ENCODE measurements at places on chromosomes 3 and 15. TPM values are rescaled to one million over a fixed set of nuclear protein-coding genes. Genes with fewer than 3 reads are reported as not detected.
A peak's percentile ranks its signal among the peaks of the same experiment; 100 is the strongest.

DNA sequence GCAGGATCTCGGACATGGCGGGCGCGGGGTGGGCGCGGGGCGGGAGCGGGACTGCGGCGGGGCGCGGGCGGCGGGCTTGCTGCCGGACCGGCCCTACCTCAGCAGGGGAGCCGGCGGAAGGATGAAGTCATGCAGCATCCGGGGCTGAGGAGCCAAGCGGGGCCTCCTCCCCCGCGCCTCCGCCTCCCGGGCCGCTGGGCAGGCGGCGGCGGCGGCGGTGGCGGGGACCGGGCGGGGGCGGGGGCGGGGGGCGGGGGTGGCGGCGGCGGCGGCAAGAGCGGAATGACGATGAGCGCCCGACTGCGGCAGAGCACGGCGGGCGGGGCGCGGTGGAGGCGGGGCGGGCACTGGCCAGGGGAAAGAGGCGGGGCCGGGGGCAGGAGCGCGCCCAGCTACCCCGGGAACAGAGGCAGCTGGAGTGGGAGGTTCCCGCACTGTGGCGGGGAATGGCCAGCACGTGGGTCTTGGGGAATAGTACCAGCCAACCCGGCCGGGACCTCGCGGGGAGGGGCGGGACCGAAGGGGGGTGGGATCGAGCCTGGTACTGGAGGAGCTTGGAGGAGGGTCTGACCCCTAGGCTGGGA, at the start of gene CAMK2N2:
TSS of gene CAMK2N2 (minus strand) at position 284 of the 584 bp plus-strand sequence. CDS start at position 16, 268 bp downstream.
- DNase-seq: peak; percentile 66
- peak within 1 kb of the TSS; percentile 58 for H3K4me3 ChIP-seq
- peaks cover 11% of the 10 kb centered on the region for H3K27me3 ChIP-seq
- H3K27ac ChIP-seq: no peak within 1 kb of the TSS
- peaks cover 18% of the 10 kb centered on the region for H3K4me1 ChIP-seq

THAP10 gene
- total RNA-seq: 1.7 TPM

LRRC2 gene
- 160 TPM for total RNA-seq

DNA sequence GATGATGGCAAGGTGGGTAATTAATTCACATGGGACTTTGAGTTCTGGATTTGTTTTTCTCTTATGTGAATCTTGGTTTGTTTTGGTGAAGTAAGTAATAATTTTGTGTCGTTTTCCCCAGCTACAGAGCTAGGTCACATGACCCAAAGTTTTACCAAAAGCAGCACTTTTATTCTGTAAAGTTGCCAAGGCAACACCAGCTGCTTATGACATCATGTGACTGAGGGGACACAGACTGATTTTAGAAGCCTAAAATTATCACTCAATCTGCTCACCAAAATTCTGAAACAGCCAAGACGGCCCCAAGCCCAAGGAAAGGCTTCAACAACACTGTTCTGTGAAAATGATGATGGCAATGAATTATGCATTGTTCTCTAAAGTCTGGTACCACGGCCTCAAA, 63.9 kb downstream of the MEX3B start:
- DNase-seq: no peak
- H3K36me3 ChIP-seq: no peaks in the 10 kb centered on the region
- no peaks in the 10 kb centered on the region for H3K4me1 ChIP-seq
- H3K4me3 ChIP-seq: no peak overlapping the region
- H3K27ac ChIP-seq: no peak overlapping the region
- no peaks in the 10 kb centered on the region for H3K27me3 ChIP-seq

DNA sequence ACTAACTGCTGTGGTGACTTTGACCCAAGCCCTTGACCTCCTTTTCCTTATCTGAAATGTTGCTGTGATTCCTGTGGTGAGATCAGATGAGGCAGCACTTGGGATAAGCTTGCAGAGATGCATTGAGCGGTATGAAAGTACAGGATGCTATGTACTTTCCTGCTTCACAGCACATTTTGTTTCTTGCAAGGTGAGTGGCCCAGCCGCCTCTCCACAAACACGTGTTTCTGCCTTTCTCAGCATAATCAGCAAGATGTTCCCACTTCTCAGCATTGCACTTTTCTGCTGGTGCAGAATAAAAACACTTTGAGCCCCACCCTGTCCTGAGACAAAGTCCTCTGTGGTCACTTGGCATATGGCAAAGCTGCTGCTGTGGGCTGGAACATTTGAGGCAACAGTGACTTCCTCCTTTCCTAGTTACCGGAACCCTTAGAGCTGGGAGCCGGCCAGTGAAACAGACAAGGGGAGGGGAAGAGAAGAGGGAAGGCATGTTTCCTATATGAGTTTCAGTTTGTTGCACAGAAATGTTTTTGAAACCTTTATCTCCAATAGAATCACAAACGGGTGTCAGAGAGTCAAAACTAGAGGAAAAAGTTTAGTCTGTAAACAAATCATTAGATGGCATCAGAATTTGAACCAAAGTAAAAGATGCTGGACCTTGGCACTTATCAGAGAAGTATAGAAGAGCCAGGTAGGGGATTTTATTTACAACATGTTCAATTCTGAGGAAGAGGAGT, 5.0 kb downstream of the NUDT16 start:
- peaks cover 11% of the 10 kb centered on the region for H3K4me1 ChIP-seq
- peaks cover 34% of the 10 kb centered on the region for H3K36me3 ChIP-seq
- H3K4me3 ChIP-seq: no peak overlapping the region
- peak; percentile 58 for DNase-seq
- no peaks in the 10 kb centered on the region for H3K27me3 ChIP-seq
- no peak overlapping the region for H3K27ac ChIP-seq

- H3K27ac ChIP-seq: no peak overlapping the region
- H3K4me3 ChIP-seq: no peak overlapping the region
- peaks cover 13% of the 10 kb centered on the region for H3K4me1 ChIP-seq
- no peaks in the 10 kb centered on the region for H3K27me3 ChIP-seq
- no peak for DNase-seq
These were observed 121.2 kb upstream of the PLXND1 start for GRCh38 chr3:129727707-129728106.

DNA sequence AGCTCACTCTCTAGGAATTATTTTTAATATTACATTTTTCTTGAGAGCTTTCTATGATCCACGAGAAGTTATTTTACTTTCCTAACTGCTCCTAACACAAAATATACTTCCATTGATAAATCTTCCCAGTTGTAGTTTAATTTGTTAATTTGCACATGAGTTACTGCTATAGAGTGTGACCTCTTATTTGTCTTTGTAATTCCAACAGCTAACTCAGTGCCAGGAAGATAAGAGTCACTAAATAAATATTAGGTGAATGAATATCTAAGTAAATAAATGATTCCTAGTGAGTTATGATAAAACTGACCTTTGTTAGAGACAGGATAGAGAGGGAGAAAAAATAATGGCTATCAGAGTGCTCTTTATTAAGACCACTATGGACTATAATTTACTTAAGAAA, 319.9 kb downstream of the NAALADL2 start:
- no peak overlapping the region for H3K27ac ChIP-seq
- no peak overlapping the region for H3K4me3 ChIP-seq
- no peaks in the 10 kb centered on the region for H3K36me3 ChIP-seq
- H3K27me3 ChIP-seq: no peaks in the 10 kb centered on the region
- DNase-seq: no peak
- H3K4me1 ChIP-seq: no peaks in the 10 kb centered on the region

- no peak for DNase-seq
- H3K4me3 ChIP-seq: no peak overlapping the region
- H3K27ac ChIP-seq: peak overlapping the region; percentile 87
- H3K4me1 ChIP-seq: peaks cover 97% of the 10 kb centered on the region
- no peaks in the 10 kb centered on the region for H3K36me3 ChIP-seq
These were observed 76.8 kb downstream of the SMAD3 start for GRCh38 chr15:67142092-67142766.

GRCh38 chr3:34260271-34261000, 462.0 kb downstream of the PDCD6IP start:
- peak; percentile 16 for DNase-seq
- no peaks in the 10 kb centered on the region for H3K4me1 ChIP-seq
- H3K27ac ChIP-seq: no peak overlapping the region
- H3K4me3 ChIP-seq: no peak overlapping the region
- no peaks in the 10 kb centered on the region for H3K36me3 ChIP-seq

DNA sequence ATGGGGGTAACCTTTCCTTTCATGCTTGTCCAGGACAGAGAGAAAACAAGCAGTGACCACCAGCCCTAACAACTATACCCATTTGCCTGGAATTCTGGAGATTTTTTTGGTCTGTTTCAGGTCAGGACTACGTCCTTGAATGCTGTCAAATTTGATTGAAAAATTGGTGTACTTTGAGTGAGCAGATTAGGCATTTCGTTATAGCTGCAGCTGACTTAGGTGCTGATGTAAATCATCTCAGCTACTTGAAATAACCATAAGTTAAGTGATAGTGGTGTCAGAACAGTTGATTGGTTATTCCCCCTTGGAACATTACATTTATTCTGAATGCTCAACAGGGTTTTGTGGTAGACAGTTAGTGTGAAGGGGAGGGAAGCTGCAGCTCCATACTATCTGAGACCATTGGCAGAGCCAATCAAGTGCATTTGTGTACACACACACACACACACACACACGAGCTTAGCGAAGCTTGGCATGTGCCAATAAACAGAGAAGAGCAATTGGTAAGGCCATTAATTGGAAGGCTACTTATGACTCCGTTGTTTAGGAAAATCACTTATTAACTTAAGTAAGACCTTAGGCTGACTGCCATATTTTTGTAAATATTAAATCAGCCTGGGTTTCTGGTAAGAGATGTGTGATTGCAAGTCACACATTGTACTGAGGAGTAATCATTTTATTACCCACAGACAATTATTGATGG, 447.8 kb downstream of the MFSD1 start:
- no peaks in the 10 kb centered on the region for H3K4me1 ChIP-seq
- H3K27ac ChIP-seq: no peak overlapping the region
- no peak for DNase-seq
- H3K36me3 ChIP-seq: no peaks in the 10 kb centered on the region

CTXN2 gene
- total RNA-seq: not detected

- no peaks in the 10 kb centered on the region for H3K36me3 ChIP-seq
- DNase-seq: no peak
- no peak overlapping the region for H3K27ac ChIP-seq
These were observed 162.4 kb upstream of the LRTM1 start for GRCh38 chr3:55090291-55090690.

DNA sequence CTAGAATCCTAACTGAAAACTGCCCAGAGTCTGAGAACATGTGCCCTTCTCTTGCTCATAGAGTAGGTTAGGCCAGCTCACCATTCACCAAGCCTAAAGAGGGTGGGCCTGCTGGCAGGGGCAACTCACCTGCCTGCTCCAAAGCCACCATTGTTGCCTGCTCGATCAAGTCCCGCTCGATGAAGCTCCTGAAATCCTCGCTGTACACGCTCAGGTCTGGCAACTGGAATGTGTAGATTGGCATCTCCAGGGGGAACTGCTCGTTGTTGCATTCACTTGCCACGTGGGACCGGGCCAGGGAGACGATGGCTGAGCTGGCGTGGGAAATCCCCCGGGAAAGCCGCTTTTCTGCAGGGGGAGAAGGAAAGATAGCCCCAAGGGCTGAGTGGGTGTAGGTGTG, 232.2 kb downstream of the KLF13 start:
- H3K36me3 ChIP-seq: no peaks in the 10 kb centered on the region
- DNase-seq: no peak
- no peak overlapping the region for H3K27ac ChIP-seq

GRCh38 chr3:42741796-42742195, 31.3 kb downstream of the CCDC13 start:
- no peaks in the 10 kb centered on the region for H3K27me3 ChIP-seq
- peak overlapping the region; percentile 95 for H3K27ac ChIP-seq
- DNase-seq: no peak
- no peaks in the 10 kb centered on the region for H3K36me3 ChIP-seq
- peaks cover 41% of the 10 kb centered on the region for H3K4me1 ChIP-seq

TMCO5A gene
- total RNA-seq: not detected

CYP1A2 gene
- total RNA-seq: not detected

ATP8B4 gene
- 1.8 TPM for total RNA-seq

- no peaks in the 10 kb centered on the region for H3K27me3 ChIP-seq
- no peak overlapping the region for H3K27ac ChIP-seq
- no peak overlapping the region for H3K4me3 ChIP-seq
- DNase-seq: no peak
- H3K4me1 ChIP-seq: no peaks in the 10 kb centered on the region
- H3K36me3 ChIP-seq: no peaks in the 10 kb centered on the region
These were observed 235.2 kb downstream of the GABRB3 start for GRCh38 chr15:26537663-26538062.

SLC25A20 gene
- total RNA-seq: 47.6 TPM

SELENOK gene
- total RNA-seq: 46.3 TPM

DNA sequence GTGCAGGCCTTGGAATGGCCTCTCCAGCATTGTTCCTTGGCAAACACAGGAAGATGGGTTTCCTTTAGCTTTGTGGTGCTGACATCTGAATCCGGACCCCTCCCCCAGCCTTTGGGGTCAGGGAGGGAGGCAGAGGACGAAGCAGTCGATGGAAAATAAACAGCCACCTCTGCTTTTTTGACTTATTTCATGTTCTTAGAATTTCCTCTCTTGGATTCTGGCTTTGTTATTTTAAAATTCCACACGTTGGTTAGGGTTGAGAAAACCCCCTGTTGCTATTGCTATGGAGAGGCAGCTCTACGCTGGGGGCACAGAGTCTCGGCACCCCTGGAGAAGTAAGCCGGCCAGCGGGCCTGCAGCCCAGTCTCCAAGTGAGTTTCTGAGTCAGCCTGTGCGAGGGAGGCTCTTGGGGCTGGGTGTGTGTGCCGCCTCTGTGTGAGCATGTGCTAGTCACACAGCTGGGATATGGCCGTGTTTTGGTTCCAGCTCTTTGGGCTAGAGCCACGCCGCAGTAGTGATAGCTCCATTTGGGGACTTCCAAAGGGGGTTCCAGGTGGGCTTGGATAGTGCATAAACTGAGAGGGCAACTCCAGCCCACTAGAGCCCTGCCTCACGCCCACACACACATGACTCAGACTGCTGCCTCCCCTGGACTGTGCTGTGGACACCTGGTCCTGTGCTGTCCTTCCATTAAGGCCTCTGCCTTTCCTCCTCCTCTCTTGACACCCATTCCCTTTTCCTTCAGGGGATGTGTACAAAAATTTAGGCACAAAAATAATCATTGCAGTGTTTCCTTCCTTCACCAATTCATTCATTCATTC, 58.8 kb downstream of the AMOTL2 start:
- H3K4me1 ChIP-seq: peaks cover 46% of the 10 kb centered on the region
- H3K36me3 ChIP-seq: no peaks in the 10 kb centered on the region
- peak overlapping the region; percentile 74 for H3K27ac ChIP-seq

LCTL gene
- not detected for total RNA-seq

- DNase-seq: no peak
- no peak overlapping the region for H3K4me3 ChIP-seq
- no peaks in the 10 kb centered on the region for H3K4me1 ChIP-seq
- H3K36me3 ChIP-seq: no peaks in the 10 kb centered on the region
These were observed 14.9 kb downstream of the IGSF10 start for GRCh38 chr3:151446002-151446340.

GRCh38 chr15:40115670-40116093, 7.0 kb upstream of the BMF start:
- no peak for DNase-seq
- H3K27ac ChIP-seq: no peak overlapping the region
- H3K36me3 ChIP-seq: no peaks in the 10 kb centered on the region
- H3K4me1 ChIP-seq: peaks cover 2% of the 10 kb centered on the region

DNA sequence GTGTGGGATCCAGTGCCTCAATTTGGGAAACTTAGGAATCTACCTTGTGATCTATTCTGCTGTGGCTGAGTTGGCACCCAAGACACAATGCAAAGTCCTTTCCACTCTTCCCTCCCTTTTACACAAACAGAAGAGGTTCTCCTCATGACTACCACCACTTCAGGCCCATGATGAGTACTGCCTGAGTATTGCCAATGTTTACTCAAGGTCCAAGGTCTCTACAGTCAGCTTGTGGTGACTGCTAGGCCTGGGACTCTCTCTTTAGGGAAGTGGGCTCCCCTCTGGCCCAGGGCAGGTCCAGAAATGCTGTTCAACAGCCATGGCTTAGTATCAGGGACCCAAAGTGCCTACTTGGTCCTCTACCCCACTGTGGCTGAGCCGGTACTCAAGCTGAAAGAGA, 56.8 kb upstream of the PEX5L start:
- H3K27me3 ChIP-seq: no peaks in the 10 kb centered on the region
- no peaks in the 10 kb centered on the region for H3K36me3 ChIP-seq
- H3K27ac ChIP-seq: no peak overlapping the region
- H3K4me1 ChIP-seq: no peaks in the 10 kb centered on the region

SCN11A gene
- total RNA-seq: 0.05 TPM

A4GNT gene
- not detected for total RNA-seq
